ENCODE measurements at places on chromosomes 5 and 9.

GRCh38 chr5:19140276-19140675 is 847.7 kb downstream of the CDH18 start:
- DNase-seq = no peak

GRCh38 chr9:128251732-128252100 is 24.1 kb downstream of the GOLGA2 start:
- DNase-seq = no peak

GRCh38 chr9:134782921-134783698 is 97.5 kb upstream of the FCN2 start:
- DNase-seq = no peak

GRCh38 chr5:8981016-8981415 is 564.9 kb downstream of the SEMA5A start:
- DNase-seq = no peak

GRCh38 chr5:59390074-59390659 is 503.4 kb downstream of the PDE4D start:
- DNase-seq = no peak

- DNase-seq = no peak
Observed at GRCh38 chr9:5846096-5846495, 13.2 kb upstream of the ERMP1 start.

- no peak for DNase-seq
Observed at GRCh38 chr9:109632817-109633216, 134.7 kb upstream of the PTPN3 start.

Data from DMS79 (cell line).